ENCODE measurements at places on chromosomes 1 and 21.

- no peak for DNase-seq
These were observed 22.1 kb downstream of the CRYAA start for GRCh38 chr21:43190951-43191350.

- DNase-seq: no peak
These were observed 75.1 kb downstream of the PHTF1 start for GRCh38 chr1:113684153-113684541.

- DNase-seq: no peak
These were observed 110.2 kb downstream of the EIF4G3 start for GRCh38 chr1:21066356-21067012.

DNA sequence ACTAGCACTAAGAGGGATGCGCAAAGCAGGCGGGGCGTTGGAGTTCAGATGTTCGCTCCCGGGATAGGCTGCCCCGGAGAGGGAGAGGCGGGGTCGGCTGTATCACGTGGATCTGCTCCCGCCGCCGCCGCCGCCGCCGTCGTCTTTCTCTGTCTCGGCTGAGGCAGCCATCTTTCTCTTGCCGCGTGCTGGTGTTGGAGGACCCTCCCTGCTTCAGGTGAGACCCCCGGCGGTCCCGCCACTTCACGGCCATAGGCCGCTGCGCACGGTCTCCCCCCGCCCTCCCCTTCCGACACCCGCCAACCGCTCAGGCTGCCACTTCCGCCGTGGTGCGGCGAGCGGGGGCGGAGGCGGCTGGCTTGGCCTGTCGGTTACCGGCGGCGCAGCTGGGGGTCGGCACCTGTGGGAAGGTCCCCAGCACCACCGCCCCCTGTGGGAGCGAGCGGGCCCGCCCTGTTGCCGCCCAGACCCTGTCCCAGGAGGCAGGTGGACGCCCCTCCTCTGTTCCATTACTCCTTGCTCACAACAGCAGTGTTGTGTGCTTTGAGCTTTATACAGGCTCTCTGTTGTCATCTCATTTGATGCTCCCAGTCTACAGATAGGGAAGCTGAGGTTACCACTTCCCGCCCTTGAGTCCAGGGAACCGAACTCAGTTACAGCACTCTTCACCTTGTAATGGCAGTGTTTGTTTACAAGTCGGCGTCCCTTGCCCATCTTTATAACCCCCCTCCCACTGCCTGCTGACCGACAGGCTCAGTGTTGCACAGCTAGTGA, at the start of gene BTF3L4:
BTF3L4 (plus strand) TSS at position 133 of the 774 bp plus-strand sequence. CDS start 3,553 bp downstream, outside the sequence.
- peak; percentile 89 for DNase-seq

- no peak for DNase-seq
These were observed 52.3 kb downstream of the C1orf198 start for GRCh38 chr1:230816018-230816417.

GRCh38 chr1:167756730-167757405, 35.1 kb downstream of the MPZL1 start:
- no peak for DNase-seq

GRCh38 chr1:2181271-2181670, 13.3 kb downstream of the FAAP20 start:
- no peak for DNase-seq

GRCh38 chr1:114861384-114861783, 6.7 kb downstream of the SYCP1 start:
- no peak for DNase-seq

- DNase-seq: no peak
These were observed 68.0 kb downstream of the PDE9A start for GRCh38 chr21:42721341-42721824.

GRCh38 chr1:244271691-244272308, 179.9 kb downstream of the ADSS2 start:
- DNase-seq: no peak

GRCh38 chr1:69148731-69149130, 419.0 kb upstream of the LRRC7 start:
- DNase-seq: no peak

DNA sequence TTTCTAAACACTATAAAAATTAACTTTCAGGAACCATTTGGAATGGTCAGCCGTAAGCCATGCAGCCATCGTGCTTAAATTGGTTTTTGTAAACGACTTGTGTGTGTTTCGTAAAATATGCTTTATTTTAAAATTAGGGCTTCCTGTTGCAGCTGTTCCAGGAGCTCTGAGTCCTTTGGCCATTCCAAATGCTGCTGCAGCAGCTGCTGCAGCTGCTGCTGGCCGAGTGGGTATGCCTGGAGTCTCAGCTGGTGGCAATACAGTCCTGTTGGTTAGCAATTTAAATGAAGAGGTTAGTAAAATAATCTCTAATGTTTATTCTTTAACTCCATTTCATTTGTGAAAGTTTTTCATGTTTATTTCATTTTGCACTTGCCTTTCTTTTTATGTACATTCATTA, 83.1 kb downstream of the PTBP2 start:
- DNase-seq: no peak

DNA sequence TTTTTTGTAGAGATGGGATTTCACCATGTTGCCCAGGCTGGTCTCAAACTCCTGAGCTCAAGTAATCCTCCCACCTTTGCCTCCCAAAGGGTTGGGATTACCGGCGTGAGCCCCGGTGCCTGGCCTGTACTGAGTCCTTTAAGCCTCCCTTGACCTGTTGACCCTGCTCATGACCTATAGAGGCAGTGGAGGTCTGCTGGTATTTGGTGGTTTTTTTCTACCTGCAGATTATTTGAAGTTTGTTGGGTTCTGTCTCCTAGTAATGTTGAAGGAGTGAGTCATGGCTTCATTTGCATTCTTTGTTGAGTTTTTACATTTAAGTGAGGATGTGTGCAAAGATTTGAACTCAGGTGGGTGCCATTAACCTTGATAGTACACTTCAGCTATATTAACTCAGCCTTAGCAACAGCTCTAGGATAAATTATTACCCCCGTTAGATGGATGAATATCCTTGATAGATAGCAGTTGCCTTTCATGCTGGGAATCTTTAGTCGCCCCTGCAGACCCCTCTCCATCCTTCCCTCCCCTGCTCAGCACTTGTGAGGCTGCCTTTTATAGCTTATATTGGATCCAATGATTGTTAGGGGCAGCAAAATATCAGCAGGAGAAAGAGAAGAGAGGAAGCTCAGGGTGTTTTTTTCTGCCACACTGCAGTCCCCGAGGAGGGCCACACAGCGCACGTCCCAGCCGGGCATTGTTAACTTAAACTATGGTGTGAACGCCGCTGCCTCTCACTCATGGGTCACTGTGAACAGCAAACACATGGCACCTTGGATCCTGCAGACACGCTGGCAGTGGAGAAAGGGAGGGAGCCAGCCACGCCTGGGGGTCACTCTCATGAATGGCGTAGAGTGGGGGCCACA, 14.9 kb upstream of the NPPB start:
- no peak for DNase-seq

DNA sequence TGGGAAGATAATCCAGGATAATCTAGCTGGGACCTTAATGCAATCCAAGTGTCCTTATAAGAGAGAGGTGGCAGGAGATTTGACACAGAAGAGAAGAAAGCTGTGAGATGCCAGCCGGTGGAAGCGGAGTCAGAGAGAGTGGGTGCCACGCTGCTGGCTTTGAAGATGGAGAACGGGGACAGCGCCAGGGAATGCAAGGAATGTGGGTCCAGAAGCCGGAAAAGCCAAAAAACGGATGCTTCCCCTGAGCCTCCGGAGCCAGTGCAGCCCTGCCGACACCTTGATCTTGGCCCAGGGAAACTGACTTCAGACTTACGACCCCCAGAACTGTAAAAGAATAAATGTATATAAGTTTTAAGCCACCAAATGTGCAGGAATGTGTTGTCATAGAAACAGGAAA, 152.6 kb downstream of the ZNF281 start:
- DNase-seq: peak; percentile 5

DNA sequence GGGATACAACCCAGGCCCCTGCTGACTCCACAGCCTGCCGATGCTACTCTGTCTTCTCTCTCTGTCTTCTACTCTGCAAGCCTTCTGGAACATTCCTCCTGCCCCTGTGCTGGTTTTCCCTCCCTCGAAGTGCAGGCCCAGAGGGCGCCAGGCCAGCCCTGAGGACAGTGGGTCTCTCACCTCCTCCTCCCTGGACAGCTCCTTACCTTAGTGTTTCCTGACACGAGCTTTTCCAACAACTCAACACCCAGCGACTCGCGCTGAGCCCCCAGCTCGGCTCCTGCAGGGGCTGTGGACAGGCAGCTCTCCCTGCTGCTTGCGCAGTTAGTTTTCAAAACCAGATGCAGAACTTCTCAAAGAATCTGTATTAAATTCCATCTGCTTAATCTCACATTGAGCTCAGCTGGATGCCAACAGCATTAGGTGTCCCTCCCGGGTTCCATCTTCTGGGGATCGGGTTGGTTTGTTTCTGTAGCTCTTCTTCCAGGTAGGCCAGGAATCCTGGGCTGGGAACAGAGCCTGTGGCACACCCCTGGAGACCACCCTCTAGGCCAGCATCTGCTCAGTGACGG, 54.2 kb downstream of the PTPRU start:
- DNase-seq: no peak

DNA sequence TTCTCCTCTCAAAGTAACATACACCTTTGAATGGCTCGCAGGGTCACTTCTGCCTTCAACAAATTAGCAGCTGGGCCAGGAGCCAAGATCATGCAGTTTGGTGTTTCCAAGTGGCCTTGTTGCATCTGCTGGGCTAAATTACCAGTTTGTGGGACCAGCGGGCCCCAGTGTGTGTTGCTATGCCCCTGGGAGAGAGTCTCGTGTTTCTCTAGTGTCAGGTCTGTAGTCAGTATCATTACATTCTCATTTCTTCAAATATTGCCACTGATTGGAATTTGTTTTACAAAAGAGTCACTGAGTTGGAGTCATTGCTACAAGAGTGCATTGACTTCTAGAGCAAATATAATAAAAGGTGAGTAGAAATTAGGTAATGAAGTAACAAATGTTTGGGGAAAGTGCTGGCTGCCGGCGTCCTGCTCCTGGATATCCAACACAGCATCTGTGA, 35.5 kb downstream of the RHOU start:
- DNase-seq: no peak

DNA sequence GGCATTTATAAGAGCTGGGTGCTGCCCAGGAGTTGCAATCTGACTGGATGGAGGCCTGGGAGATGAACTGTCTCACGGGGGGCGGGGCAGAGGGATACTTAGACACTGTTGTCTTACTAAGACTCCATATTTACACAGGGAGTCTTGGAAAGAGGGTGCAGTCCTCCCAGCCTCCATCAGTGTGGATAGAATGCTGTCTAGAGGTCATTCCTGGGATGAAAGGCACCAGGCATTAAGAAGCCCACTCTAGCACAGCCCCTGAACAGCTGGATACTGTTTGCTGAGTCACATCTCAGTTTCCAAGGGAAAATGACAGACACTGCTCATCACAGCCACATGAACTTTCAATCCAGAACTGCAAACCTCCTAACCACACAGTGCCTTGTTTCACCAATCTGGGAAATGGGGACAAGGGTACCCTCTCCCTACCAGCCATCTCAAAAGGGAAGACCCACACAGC, 43.3 kb downstream of the SSBP3 start:
- DNase-seq: no peak

DNA sequence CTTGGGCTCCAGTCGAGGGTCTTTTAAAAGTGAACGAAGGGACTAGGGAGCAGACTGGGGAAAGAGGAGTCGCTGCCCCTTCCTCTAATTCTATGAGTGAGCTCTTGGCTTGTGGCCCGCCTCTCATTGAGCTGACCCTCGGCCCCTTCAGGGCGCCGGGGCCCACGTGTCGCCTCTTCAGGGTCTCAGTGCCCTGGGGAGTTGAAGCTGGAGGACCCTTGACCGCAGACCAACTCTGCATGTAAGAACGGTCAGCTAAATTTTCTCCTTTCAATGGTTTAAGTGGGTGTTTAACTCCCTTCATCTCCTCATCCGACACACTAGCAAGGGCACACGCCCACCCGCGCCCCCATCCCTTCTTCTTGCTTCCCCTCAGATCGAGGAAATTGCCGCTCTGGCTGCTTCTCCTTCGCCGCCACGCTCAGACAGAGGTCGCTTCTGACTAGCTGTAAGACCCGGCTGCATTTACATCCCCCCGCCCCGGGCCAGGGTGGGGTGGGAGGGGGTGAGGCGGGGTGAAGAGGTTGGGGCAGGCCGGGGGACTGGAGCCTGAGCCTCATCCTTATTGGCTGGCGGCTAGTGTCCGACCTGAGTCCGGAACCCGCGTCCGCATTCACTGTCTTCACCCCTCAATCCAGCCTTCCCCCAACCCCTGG, 10.9 kb downstream of the NR5A2 start:
- DNase-seq: no peak

DNA sequence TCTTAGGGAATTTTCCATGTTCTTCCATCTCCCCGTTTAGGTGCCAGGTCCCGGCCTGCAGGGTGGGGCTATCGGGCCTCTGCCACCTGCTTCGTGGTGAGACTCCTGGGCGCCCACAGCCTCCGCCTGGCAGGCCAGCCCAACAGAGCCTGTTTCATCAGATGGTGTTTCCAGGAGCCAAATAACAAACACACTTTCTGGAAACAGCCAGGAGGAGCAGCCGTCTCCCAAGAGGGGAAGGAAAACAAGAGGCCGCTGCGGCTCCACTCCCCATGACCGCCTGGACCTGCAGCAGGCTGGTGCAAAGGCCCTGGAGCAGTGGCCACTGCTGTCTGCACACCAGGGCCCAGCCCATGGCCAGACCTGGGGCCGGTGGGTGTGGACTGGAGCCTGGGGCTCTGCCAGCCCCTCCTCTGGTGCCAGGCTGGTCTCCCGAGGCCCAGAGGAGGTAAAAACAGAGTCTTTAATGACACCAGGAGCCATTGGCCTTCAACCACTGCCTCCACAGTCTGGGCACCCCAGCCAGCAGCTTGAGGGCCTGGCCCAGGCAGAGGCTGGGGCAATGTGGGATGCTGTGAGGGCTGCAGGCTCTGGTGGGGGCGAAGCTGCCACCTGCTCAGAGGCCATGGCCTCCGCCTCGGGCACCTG, 55.0 kb downstream of the SLX9 start:
- DNase-seq: no peak

- no peak for DNase-seq
These were observed 59.2 kb upstream of the ATP5PO start for GRCh38 chr21:33974513-33975468.

DNA sequence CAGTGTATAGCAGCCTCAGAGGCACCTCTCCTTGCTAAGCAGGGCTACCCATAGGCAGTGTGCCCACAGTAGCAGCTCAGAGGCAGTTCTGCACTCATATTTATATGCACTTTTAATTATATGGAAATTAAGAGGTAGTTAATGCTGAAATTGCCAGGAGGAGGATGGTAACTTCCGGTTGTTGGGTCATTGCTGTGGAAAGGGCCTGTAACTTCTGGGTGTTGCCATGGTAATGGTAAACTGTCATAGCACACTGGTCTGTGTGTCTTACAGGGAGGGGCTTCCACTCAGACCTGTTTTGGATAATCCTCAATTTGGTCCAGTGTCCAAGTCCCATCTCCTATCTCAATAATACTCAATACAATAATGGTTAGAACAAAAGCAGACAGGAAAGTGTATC, 7.6 kb downstream of the CFH start:
- DNase-seq: no peak
